NCI-H1436 treated with DMSO at 0.1 percent for 48 hours (cell line): ENCODE measurements at places on chromosomes 5 and 9.

- DNase-seq, result no peak
These were observed 53.6 kb downstream of the ASS1 start for GRCh38 chr9:130498298-130498917.

DNA sequence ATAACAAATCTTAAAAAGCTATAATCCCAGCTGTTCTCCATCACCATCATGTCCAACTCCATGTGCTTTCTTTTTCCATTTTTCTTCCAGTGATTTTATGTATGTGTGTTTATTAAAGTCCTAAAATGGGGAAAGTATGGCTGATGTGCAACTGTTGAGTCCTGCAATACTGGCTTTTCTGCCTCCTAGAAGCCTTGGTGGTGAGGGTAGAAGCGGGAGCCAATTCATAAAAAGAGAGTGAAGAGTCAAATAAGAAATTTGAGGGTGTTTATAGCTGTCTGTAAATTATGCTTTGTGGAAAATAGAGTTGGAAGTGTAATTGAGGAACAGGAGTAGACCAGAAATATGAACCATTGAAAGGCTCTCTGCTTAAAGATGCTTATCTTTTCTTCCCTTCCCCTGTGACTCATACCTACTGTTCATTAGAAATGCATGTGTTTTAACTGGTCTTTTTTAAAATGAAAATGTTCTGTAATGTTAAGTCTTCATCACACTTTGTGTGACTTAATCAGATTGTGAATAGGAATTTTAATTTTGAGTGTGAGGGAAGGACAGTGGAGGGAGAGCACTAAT is 80.1 kb downstream of the ZCCHC7 start:
- DNase-seq, result no peak

DNA sequence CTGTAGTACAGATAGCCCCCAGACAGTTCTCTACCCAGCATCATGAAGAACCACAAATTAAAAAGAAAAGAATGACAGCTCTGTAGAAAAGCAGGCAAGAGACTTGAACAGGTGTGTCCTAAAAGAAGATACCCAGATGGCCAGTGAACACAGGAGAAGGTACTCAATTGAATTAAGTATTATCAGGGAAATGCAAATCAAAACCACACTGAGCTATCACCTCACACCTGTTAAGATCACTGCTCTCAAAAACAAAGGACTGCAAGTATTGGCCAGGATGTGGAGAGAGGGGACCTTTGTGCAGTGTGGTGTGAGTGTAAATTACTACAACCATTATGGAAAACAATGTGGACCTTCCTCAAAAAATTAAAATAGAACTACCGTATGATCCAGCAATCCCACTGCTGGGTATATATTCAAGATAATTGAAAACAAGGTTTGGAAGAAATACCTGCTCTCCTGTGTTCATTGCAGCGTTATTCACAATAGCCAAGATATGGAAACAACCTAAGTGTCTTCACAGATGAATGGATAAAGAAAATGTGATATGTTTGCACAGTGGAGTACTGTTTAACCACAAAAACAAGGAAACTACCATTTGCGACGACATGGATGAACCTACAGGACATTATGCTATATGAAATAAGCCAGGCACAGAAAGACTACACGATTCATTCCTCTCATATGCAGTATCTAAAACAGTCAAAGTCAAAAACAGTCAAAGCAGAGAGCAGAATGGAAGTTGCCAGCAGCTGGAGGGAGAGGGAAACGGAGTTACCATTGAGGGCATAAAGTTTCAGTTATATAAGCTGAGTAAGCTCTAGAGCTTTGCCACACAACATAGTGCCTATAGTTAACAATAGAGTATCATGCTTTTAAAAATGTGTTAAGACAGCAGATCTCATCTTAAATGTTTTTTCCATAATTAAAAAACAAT is 102.6 kb downstream of the WNK2 start:
- no peak for DNase-seq

GRCh38 chr5:38601133-38601862 is 44.9 kb upstream of the LIFR start:
- DNase-seq, result no peak

DNA sequence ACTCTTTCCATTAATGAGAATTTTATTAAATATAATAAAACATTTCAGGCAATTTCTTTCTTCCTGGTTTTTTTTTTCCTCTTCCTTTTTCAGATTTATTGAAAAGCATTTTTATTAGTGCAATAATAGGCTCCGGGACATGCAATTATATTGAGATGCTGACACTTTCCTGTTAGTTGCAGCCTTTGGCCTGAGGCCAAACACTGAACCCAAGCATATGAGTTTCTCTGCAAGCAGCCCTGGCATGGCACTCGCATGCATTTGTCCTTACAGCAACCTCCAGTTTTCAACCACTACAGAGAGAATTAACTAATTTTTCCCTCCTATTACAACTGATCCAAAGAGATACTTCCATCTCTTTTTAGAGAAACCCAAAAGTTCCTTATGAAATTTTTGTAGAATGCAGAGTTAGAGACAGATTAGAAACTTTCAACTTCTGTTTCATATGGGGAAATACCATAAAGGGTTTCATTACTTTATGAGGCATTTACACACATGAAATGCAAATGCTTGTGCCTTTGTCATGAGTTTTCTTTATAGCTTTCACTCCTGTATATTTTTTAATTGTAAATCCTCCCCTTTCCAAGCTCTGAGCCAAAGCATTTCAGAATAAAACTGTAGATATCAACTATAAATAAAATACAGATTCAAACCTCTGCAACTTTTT is 183.0 kb downstream of the CETN3 start:
- DNase-seq, result no peak

- DNase-seq, result no peak
These were observed 91.9 kb upstream of the STC2 start for GRCh38 chr5:173420108-173420507.

- no peak for DNase-seq
These were observed 5.7 kb downstream of the CCDC69 start for GRCh38 chr5:151218177-151218576.

GRCh38 chr9:33273266-33273971 is 8.6 kb downstream of the CHMP5 start:
- no peak for DNase-seq

DNA sequence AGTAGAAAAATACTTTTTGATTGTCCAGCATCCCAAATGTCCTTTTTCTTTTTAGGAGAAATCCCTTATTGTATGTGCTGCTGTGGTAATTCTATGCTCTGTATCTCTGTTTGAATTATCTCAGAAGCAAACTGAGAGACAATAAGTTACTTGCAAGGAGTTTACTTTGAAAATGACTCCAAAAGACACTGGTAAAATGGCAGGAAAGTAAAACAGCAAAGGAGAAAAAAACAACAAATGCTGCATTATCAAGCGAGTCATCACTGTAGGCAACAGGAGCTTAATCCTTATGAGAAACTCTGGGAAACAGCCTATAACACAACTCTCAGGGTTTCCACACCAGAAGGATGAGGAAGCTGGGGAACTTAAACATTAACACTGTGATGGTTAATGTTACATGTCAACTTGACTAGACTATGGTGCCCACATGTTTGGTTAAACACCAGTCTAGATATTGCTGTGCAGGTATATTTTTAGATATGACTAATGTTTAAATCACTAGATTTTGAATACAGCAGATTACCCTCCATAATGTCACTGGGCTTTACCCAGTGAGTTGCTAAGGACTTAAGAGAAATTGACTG is 92.6 kb upstream of the GAS1 start:
- no peak for DNase-seq

DNA sequence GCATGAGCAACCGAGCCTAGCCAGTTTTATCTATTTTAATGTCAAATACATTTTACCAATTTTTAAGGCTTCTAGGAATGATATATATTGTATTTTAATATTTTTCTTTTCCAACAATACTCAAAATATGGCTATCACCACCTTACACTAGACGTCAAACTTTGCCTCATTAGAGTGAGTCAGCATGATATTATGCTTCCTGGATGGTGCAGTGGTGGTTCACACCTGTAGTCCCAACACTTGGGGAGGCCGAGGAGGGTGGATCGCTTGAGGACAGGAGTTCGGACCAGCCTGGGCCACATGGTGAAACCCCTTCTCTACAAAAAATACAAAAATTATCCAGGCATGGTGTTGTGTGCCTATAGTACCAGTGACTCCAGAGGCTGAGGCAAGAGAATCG is 7.3 kb upstream of the CDC14B start:
- DNase-seq, result no peak

DNA sequence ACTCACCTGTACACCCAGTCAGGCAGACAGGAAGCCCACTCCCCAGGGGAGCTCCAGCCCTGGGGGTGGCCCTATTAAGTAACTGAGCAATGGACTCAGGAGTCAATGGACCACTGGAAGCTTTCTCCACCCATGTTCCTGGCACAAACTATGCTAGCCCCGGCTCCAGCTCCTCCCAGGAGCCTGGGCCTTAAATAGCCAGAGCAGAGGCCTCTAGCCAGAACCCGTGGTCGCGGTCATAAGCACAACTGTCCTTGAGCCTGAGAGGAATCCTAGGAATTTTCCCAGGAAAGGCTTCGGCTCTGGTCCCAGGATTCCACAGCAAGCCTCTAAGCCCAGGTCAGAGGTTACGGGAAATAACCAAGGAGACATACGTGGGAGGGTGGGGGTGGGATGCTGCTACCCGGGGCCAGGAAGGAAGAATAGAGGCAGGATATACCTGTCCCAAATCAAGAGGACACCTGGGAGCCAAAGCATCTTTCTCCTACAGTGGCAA is 5.5 kb downstream of the SEPTIN8 start:
- no peak for DNase-seq

DNA sequence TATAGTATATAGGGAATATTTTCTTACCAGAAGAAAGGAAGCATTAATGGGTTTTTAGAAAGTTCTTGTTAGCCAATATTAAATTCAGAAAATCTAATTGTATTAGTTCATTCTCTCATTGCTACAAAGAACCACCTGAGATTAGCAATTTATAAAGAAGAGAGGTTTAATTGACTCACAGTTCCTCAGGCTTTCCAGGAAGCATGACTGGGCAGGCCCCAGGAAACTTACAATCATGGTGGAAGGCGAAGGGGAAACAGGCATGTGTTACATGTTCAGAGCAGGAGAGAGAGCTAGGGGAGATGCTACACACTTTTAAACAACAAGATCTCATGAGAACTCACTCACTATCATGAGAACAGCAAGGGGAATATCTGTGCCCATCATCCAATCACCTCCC is 304.0 kb upstream of the CDH12 start:
- no peak for DNase-seq

- DNase-seq, result no peak
These were observed 180.0 kb upstream of the IL12B start for GRCh38 chr5:159510282-159510681.

DNA sequence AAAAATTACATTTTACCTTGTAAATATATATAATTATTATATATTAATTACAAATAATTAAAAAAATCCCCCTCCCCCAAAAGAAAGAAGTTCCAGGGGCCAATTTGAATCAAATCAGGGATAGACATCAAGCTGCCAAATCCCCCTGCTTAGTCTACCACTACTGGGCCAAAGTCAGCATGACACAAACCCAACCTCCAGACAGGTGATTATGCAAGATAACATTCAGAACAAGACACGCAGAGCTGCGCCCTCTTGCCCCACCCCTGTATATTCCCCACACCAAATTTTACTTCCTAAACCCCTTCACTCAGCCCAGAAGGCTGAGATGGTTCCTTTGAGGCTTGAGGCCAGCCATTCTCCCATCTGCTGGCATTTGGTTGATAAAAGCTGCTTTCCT is 2059.1 kb upstream of the CDH6 start:
- DNase-seq, result no peak
